ENCODE measurements at places on chromosomes 6 and 20.

- DNase-seq: no peak
Measured at GRCh38 chr6:158011478-158011920, 29.8 kb downstream of the SYNJ2 start.

DNA sequence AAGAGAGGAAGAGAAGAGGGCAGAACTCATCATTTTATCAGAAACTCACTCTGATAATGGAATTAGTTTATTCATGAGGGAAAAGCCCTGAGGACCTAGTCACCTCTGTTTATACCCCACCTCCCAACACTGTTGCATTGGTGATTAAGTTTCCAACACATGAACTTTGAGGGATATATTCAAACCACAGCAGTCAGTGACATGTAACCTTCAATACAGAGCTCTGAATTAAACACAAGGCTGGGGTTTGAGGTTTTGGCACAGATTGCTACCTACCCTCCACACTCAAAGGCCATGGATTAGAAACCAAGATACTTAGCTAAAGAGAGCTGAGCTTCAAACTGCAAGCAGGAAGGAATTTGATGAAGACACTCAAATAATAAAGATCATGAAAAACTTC, 48.5 kb upstream of the MOCS1 start:
- DNase-seq: no peak

DNA sequence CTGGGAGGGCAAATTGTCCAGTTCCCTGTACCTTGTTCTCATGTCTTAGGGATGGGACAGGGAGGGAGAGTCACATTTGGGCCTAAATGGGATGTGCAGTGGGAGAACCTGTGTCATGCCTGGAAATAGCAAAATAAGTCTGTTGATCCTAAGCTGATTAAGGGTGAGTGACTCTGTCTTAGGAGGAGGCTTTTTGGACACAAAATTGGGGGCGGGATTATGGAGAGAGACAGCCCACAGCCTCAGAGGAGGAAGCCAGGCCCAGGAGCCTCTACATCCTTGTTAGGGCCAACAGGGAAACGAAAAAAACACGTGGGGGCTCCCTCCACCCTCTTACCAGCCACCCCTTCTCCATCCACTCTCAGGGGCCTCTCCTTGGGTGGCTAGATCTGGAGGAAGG, 2.2 kb downstream of the KCNB1 start:
- DNase-seq: no peak

DNA sequence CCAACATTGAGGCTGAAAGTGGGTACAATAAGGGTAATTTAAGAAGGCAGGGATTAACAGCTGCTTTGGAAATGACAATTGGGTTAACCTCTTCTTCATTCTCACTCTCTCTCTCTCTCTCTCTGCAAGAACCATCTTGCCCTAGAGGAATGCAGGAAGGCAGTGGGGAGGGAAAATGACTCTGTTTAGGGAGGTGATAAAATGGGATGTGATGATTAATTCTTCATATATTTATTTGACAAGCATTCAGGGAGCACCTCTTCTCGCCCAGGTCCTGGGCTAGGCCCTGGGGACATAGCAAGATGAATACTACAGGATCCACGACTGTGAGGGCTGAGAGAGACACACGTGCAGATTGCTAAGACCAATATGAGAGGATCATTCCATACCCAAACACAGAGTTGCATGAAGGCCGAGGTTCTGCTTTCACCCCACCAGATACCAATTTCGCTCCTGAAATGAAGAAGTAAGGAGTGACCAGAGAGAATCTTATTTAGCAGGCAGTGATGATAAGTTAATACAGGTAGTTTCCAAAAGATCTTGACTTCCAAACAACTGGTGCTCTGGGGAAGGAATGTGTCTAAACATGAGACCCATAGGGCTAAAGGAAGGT, 13.3 kb upstream of the PTPN1 start:
- no peak for DNase-seq

- no peak for DNase-seq
Measured at GRCh38 chr6:155887421-155887820, 431.8 kb upstream of the NOX3 start.

DNA sequence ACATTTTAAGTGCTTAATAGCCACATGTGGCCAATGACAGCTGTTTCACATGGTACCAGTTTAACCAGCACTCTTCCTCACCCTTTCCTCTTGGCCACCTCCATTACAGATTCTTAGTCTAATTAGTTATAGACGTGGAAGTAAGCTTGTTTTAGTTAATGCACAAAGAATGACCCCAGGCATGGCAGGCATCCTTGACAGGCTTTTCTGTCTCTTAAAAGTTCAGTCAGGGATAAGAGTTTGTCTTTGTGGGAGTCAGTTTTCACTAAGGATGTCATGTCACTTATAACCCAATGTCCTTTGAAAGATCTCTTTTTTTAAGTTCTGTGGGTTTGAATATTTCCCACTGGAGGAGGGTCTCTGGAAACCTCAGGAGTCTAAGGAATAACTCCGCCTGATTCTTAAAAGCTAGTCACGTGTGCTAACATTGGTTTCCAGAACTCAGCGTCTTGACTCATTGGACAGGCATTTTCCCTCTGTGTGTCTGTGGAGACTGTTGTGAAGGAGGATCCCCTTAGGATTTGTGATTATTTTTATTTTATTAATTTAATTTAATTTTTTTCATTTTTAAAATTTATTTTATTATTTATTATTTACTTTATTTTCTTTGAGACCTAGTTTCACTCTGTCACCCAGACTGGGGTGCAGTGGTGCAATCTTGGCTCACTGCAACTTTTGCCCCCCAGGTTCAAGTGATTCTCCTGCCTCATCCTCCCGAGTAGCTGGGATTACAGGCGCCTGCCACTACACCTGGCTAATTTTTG, 171.4 kb downstream of the ZFAND3 start:
- no peak for DNase-seq

DNA sequence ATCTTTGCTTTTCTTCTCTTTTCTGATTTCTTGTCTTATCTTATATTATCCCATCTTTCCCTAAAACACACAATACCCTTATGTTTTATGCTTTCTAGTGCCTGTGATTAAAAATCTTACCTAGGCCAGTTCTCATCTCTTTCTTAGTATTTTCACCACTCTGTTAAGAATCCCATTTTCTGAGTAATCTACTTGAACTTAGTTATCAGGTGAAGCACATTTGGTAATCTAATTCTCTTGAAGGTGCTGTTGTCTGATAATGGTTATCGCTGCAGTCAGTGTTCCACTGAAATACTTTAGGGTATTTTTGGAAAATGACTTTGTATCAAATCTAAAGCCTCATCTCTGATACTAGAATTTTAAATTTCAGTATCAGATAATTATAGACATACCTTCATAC, 192.5 kb upstream of the MAN1A1 start:
- DNase-seq: no peak

DNA sequence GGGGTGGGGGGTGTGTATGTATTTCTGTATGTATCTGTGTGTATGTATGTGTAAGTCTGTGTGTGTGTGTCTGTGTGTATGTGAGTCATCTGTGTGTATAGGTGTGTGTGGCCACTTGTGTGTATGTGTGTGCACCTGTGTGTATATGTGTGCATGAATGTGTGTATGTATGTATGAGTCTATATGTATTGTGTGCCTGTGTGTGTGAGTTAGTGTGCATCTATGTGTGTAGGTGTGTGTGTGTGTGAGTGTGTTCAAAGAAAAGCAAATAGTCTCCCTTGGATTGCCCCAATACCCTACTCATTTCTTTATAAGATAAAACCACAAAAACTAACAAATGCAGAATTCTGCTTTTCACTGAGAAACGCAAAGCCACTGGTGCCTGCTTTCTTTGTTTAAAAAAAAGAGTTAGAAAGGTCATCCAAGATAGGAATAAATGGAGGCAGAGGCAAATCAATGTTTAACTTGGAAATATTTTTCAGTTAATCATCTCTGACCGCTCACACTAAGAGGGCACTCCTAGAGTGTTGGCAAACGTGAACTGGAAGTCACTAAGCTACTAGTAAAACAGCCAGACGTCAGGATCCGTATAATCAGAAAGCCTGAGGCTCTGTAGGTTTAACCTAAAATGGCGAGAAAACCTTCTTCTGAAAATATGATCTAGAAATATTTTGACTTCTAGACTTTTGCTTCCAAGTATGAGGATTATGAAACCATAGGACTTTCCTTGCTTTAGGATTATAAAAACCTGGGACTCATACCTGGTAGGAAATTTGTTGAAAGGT, 37.4 kb upstream of the JAG1 start:
- DNase-seq: no peak

GRCh38 chr20:60011512-60012507, 53.6 kb downstream of the CDH26 start:
- DNase-seq: no peak

GRCh38 chr6:28880894-28881780, 42.6 kb downstream of the TRIM27 start:
- DNase-seq: peak; percentile 42

DNA sequence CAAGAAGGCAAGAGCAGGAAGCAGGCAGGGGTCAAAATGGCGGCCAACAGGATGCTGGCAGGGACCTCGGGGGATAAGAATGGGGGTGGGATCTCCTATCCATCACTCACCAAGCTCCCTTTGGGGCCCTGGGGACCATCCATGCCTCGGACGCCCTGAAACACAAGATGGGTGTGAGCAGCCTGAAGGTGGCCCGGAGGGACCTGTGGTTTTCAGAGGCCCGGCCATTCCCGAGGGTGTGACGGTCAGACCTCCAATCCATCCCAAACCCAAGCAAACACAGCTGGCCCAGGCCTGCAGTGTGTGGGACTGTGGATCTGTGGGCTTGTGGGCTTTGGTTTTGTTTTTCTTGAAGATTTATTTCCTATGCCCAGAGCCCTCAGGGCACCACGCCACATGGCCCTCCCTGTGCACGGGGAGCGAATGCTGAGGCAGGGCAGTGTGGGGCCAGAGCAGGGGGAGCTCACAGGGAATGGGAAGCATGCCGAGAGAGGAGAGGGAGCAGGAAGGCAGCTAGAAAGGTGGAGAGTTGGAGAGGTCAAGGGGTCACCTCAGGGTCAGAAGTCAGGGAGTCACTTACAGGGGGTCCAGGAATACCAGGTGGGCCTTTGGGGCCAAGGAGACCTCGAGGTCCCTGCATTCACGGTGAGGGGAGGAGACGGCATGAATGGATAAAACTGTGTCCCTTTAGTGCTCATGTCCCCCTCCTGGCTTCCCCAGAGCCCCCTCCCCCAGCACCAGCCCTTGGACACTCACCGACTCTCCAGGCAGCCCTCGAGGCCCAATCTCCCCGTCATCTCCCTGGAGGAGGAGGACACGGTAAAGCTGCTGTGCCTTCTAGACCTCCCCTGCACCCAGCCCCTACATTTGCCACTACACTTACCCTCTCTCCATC, 14.5 kb downstream of the COL11A2 start:
- DNase-seq: no peak

DNA sequence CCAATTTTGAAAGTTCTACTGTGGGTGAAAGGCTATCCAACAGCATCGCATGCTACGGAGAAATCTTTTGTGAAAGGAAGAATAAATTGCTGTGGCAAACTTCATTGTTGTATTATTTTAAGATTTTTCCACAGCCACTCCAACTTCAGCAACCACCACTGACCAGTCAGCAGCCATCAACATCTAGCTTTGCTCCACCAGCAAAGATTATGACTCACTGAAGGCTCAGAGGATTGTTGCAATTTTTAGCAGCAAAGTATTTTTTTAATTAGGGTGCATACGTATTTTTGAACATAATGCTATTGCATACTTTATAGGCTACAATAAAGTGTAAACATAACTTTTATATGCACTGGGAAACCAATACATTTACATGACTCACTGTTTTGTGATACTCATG, 493.5 kb downstream of the TFAP2A start:
- DNase-seq: no peak

DNA sequence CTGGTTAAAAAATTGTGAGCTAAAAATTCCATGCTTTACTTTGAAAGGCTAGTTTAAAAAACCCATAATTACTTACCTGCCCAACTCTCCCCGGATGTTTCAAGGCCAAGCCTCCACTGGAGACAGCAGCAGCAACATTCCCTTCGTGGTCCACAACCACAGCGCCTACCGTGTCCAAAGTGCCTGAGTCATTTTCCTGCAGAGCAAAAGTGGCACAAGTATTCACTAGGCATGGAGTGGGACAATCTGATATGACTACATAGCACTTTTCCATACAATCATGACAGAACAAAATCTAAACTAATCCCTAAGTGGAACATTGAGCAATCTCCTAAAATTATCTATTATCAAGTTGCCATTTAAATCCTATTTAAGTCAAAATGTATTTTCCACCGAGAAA, 104.8 kb downstream of the TASP1 start:
- no peak for DNase-seq

DNA sequence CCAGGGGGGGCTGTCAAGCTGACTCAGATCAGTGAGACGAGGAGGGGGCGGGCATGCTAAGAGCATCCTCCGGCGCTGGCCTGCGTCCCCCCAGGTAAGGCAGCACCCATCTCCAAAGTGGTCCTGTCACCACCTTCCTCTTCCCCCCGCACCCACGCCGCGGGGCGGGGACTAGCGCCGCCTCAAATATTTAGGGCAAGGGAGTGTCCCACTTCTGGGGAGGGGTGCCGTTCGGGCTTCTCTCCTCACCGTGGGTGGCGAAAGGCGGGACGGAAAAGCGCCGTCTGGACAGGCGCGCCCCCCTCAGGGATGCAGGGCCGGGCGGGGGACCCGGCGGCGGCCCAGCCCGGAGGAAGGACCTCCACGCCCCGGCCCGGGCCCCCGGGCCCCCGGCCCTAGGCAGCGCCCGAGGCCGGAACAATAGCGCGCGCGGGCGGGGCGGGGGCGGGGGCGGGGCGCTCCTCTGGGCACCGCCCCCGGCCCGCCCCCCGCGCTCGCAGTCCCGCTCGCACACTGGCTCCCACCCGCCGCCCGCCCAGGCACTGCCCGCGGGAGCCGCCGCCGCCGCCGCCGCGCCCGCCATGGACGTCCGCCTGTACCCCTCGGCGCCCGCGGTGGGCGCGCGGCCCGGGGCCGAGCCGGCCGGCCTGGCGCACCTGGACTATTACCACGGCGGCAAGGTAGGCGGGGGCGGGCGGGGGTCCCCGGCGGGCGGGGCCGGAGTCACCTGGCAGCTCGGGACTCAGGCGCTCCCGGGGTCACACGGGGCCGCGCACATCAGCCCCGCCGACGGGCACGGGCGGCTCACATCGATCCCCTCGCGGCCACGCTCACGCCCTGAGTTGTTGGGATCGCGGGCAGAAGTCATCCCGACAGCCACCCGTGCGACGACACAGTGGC, at the start of gene TOX2:
Gene TOX2, plus strand, starts transcription at position 542 of the 900 bp plus-strand sequence. Its CDS starts 40 bp downstream, at position 582.
- peak; percentile 34 for DNase-seq

DNA sequence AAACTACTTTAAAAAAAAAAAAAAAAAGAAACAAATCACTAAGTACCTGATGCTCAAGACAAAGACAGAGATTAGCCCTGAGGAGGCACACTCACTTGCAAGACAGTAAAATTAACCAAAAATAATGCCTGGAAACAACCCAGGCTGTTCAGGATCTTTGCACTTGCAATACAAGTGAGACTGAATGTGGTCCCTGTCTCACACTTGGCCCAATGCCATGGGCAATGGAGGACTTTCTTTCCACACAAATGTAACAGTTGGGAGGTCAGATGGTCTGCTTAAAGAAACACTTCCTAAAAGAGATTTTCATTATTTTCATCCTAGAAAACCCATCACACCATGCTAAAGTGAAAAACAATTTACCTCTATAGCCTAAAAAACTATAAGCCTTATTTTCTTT, 16.2 kb downstream of the STAU1 start:
- DNase-seq: no peak

All from T-helper 2 cell treated with Interferon-gamma antibody and Interleukin-4, amounts not matched to agents 5 μg/mL and 100 μg/mL, for 36 hours (primary cell).